HT1080 (cell line): ENCODE measurements at places on chromosomes 3 and 15.

DNA sequence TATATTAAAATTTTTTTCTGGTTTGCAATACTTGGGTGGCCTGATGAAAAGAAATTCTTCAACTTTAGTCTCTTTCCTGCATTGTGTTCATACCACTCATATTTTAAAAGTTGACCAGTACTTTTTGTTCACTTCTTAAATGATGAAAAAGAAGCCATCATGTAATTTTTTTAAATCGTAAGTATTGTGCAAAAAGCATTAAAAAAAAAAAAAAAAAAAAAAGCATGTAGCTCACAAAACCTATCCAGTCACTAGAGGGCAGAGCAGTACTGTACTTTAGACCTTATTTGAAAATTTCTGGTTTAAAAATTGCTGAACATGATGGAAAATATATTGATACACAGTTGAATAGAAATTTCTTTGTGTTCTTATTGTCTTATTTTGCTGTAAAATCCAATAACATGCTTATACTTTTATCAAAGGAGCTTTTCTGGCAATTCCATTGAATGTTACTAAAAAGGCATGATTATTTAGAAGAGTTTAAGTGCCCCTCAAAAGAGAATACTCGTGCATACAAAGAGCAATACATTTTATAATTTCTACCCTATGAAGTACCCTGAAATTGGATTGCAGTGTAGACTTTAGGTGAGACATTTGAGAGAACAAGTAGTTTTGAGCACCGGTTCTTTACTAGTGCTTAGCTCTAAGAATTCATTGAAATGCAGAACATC lies 137.7 kb downstream of the BBX start:
- DNase-seq: peak; percentile 30

GRCh38 chr3:64294771-64295170 lies 69.5 kb upstream of the PRICKLE2 start:
- DNase-seq: no peak

GRCh38 chr3:184620475-184621119 lies 59.0 kb downstream of the EPHB3 start:
- peak; percentile 80 for DNase-seq

- DNase-seq: no peak
Observed at GRCh38 chr3:185311991-185312390, 50.9 kb upstream of the MAP3K13 start.

GRCh38 chr3:123695731-123696640 lies 111.1 kb upstream of the HACD2 start:
- DNase-seq: no peak

DNA sequence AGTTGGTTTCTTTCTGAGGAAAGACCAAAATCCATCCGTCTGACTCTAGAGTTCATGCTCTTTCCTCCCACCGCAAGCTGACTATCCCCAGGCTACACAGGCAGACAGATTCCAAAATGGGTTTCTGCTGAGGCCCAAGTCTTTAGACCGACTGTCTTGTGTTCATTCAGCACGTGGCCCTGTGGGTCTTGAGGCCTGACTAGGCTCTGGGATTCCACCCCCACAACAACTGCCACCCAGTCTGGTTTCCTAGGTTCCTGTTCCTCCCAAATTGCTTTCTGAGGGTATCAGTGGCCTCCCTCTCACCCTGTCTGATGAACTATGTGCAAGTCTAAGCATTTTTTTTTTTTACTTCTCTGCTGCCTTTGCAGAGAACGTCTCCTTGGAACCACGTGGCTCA lies 67.7 kb downstream of the CYP19A1 start:
- no peak for DNase-seq

- DNase-seq: no peak
Observed at GRCh38 chr15:29516929-29517328, 247.3 kb upstream of the NSMCE3 start.

- no peak for DNase-seq
Observed at GRCh38 chr3:50583897-50584296, 14.6 kb downstream of the HEMK1 start.

DNA sequence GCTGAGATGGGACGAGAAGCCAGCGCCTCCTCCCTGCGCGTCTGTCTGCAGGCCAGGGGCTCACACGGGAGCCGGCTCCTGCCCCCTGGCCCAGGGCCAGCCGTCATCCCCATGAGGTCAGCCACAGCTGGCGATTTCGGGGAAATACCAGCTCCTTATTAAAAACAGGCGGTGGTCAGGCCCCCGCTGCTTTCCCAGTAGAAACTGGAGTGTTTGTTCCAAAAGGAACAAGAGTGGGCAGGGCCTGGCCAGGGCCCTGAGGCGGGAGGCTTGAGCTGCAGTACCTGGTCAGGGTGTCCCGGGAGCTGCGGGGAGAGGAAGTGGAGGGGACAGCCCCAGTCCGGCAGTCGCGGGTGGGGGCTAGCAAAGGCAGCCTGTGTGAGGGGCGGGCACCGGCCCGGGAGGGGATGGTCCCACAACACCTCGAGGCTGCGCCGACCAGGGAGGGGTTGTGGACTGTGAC lies 17.8 kb downstream of the MYL3 start:
- DNase-seq: no peak

DNA sequence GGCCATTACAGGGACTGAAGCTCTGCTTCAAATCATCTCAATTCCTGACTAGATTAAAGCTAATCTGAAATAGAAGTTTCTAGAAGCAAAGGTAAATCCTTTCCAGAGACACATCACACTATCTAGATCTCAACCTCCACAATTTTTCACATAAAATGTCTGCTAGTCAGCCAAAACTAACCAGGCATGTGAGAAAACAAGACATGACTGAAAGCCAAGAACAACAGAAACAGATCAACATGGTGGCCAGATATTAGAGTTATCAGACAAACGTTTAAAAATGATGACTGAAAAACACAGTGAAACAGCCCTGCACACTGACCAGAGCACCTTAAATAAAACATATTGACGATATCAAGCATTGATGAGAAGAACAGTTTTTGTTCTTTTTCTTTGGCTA lies 59.1 kb downstream of the SUMF1 start:
- no peak for DNase-seq

- DNase-seq: no peak
Observed at GRCh38 chr3:127078626-127079025, 95.7 kb downstream of the PLXNA1 start.

- no peak for DNase-seq
Observed at GRCh38 chr3:125005676-125006075, 50.1 kb downstream of the HEG1 start.

DNA sequence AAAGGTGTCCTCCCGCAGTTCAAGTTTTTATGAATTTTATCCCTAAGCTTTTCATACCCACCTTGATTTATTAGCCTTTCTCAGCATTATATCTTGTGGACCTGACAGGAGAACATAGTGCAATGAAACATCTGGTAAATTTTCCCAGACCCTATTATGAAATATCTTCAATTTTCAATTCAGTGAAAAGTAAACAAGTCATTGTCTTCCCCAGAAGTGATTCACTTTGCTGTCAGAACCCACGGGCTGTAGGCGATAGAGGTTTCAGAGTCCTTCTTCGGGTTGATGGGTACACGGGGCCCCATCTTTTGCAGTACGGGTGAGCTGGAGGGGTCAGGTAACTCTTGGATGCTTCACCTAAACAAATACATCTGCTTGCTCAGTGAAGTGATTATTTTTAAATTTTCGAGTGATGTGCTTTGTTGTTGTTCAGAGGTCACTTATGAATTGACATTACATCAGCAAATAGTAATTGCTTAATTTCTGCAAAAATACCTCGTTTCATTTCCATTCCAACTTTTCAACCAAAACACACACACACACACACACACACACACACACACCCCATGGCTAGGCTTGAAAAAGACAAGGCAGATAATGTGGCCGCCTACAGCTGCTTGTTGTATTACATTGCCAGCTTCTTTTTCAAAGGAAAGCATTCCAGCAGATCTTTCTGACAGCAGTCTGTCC lies 102.9 kb downstream of the SEMA6D start:
- DNase-seq: no peak

GRCh38 chr3:48445277-48445882 lies 1.2 kb upstream of the ATRIP start:
- DNase-seq: no peak

- no peak for DNase-seq
Observed at GRCh38 chr15:74785194-74786032, 3.5 kb downstream of the CSK start.

DNA sequence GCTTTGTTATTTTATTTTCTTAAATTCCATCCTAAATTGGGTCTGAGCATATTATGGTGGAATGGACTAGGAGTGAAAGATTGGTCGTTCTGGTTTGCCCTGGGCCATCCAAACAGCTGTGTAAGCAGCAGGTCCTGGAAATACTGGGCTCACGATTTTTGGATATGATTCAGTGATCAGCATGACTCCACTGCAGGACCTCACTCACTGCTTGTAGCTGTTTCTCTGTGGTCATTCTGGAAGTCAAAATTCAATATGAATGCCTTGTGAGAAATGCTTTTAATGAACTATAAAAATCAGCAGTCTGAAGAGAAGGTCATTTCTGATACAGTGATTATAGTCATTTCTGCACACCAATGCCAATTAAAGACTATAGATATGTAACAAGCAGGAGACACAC lies 185.0 kb downstream of the RBMS3 start:
- no peak for DNase-seq

- no peak for DNase-seq
Observed at GRCh38 chr3:193775421-193776077, 182.5 kb downstream of the OPA1 start.

DNA sequence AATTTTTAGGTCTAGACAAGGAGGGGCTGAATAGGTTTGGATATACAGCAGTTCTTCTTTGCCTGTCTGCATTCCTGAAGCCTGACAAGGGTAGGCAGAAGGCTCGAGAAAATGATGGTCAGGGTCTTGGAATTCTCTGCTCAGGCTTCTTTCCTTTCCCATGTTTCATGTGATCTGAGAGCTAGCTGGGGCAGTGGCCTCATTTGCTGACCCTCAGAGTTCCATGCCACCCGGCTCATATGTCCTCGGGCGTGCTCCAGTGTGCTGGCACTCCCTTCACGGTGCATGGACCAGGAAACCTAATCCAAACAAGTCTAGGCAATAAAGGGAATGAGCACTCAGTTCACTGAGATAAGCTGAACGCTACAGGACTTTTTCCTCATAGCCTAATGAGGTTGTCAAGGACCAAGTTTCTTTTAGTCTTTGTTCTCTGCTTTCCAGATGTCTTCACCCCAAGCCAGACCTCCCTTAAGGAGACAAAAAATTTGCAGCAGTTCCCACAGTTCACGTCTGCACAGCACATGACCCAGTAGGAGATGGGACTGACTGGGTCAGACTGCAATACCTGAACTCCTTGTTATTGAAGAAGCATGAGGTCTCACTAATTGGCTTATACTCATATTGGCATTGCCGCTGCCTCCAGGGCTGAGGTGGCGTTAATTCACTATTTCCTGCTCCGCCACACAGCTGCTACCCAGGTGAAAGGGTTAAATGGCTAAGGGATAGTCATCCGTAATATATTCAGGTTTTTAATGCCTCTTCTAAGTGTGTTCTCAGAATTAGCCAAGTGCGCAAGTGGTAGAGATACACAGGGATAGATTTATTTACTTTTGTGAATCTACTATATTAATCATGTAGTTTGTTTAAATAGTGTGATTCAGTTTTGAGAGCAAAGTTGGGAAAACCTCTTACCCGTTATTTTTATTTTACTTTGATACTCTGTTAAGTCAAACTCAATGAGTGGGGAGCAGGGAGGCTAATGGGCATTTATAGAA lies 15.3 kb upstream of the RTP4 start:
- no peak for DNase-seq

DNA sequence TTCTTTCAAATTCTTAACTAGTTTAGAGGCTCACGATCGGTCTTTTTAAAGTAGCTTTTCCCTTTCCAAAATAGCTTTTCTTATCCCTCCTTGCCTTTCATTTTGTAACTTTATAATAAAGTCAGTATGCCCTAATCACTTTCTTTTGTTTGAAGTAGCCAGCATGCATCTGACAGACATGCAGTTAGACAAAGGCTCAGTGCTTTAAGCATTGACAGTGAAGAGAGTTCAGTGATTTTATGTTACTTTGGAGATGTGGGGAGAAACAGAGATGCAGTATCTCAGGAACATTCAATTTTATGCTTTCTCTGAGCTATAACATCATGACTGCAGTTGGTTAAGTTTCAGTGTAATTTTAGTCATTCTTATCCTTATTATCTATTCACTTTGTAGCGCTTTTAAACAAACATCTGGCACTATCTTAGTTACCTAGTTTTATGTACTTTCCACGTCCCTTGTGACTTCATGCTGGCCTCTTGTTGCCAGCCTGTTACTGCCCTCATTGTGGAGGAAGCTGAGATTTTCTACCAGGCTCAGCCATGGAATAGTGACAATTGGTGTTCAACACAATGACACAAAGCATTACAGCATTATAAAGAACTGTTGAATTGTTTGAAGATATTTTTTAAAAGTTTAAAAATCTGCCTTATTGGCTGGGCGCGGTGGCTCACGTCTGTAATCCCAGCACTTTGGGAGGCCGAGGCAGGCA lies 90.3 kb downstream of the AKAP13 start:
- no peak for DNase-seq

- peak; percentile 25 for DNase-seq
Observed at GRCh38 chr15:84081391-84082168, 154.0 kb upstream of the GOLGA6L4 start.

DNA sequence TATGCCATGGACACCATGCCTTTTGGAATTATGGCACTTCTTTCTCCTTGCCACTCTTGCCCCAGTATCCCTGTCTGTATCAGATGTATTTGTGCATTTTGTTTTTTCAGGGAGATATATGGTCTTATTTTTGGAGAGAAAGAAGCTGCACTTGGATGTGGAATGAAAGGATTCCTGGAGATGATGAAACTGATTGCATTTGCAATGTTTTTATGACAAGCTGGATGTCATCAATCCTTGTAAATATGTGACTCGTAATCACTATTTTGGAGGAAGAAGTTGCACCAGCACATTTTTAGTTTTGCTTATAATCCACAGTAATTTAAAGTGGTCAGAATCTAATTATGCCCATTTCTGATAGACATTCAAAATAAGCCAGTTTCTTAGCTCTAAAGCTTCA lies 165.0 kb downstream of the NR1D2 start:
- no peak for DNase-seq

- no peak for DNase-seq
Observed at GRCh38 chr15:79083154-79083553, 7.4 kb downstream of the RASGRF1 start.

GRCh38 chr3:161549261-161549660 lies 52.7 kb downstream of the OTOL1 start:
- DNase-seq: no peak

DNA sequence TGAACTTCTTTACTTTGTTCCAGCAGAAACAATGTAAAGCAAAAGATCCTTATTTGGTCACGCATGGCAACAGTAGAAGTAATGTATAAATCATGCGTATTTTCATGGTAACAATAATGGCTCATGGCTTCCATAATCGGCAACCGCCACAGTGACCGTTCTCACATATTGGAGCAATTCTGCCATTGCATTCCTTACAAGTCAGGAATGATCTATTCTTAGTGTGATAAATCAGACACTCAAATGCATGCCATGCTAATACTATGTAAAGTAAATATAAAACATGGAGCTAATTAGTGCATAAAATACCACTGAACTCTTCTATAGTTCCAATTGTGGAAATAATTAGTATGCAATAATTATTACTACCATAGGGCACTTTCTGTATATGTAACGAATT lies 13.5 kb upstream of the CERS3 start:
- DNase-seq: no peak

DNA sequence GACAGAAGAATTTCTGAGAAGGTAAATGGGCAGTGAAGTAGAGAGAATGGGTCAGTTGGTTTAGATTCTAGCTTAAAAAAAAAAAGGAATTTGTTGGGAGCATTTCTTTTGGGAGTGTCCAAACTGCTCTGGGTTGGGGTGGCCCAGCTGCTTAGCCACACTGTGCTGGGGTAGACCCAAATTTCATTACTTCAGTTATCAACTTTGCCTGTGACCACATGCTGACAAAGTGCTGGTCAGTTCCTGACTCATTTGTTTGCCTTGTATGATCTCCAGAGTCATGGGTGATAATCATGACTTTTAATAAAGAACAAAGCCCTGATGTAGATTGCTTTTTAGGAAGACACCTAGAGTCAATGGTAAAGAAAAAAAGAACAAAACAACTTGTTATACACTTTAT lies 121.5 kb upstream of the FGF7 start:
- DNase-seq: peak; percentile 7
